T-helper 2 cell treated with Interferon-gamma antibody and Interleukin-4, amounts not matched to agents 5 μg/mL and 100 μg/mL, for 36 hours (primary cell): ENCODE measurements at places on chromosomes 3 and 15.

- no peak overlapping the region for H3K4me3 ChIP-seq
- peaks cover 6% of the 10 kb centered on the region for H3K4me1 ChIP-seq
- H3K27ac ChIP-seq, result no peak overlapping the region
- H3K27me3 ChIP-seq, result peaks cover 5% of the 10 kb centered on the region
- DNase-seq, result no peak
Observed at GRCh38 chr3:153666991-153667740, 454.0 kb upstream of the ARHGEF26 start.

GRCh38 chr15:54884312-54884711 is 312.4 kb downstream of the RSL24D1 start:
- DNase-seq, result no peak
- no peaks in the 10 kb centered on the region for H3K36me3 ChIP-seq
- no peak overlapping the region for H3K4me3 ChIP-seq
- no peaks in the 10 kb centered on the region for H3K27me3 ChIP-seq
- no peaks in the 10 kb centered on the region for H3K4me1 ChIP-seq
- no peak overlapping the region for H3K27ac ChIP-seq

GRCh38 chr15:70121624-70122302 is 24.0 kb upstream of the TLE3 start:
- H3K36me3 ChIP-seq, result no peaks in the 10 kb centered on the region
- H3K4me1 ChIP-seq, result no peaks in the 10 kb centered on the region
- H3K27me3 ChIP-seq, result peaks cover 24% of the 10 kb centered on the region
- DNase-seq, result no peak
- no peak overlapping the region for H3K27ac ChIP-seq

DNA sequence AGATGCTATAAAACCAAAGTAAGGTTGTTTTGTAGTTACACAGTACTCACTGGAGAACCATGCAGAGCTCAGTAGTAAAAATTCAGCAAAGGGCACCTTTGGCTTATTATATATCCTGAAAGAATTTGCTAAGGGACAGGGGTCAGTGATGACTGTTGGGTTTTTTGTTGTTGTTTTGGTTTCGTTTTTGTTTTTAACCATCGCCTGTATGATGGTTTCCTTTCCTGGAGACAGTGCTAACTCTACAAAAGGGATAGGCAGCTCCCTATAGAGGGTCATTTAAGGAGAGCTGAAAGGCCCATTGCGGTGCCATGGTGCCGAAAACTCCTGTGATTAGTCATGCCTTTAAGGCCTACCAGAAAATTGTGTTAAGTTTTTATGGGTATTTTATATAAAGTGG is 118.2 kb upstream of the GOLIM4 start:
- no peak overlapping the region for H3K27ac ChIP-seq
- no peaks in the 10 kb centered on the region for H3K36me3 ChIP-seq
- no peaks in the 10 kb centered on the region for H3K27me3 ChIP-seq
- no peak for DNase-seq
- peak overlapping the region; percentile 63 for H3K4me3 ChIP-seq
- peaks cover 6% of the 10 kb centered on the region for H3K4me1 ChIP-seq

DNA sequence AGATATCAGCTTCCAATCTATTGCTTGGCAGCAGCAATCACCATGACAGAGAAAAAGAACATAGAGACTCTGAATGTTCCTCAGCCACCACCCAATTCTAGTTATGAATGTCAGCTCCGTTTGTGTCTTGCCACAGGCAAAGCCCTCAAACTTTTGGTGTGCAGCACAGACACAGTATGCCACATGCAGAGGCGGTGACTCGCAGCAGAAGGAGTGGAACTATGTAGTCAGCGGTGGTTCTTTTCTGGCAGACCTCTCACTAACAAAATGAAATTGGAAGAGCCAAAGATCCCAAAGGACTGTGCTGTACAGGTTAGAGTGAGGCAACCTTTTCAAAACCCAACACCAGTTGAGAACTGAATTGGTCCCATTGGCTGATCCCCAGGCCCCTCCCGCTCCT is 220.9 kb downstream of the SLC9A9 start:
- no peak overlapping the region for H3K4me3 ChIP-seq
- peak; percentile 50 for DNase-seq
- H3K4me1 ChIP-seq, result no peaks in the 10 kb centered on the region
- no peaks in the 10 kb centered on the region for H3K36me3 ChIP-seq
- H3K27me3 ChIP-seq, result peaks cover 2% of the 10 kb centered on the region
- no peak overlapping the region for H3K27ac ChIP-seq

GRCh38 chr15:92606126-92606835 is 49.3 kb downstream of the FAM174B start:
- no peaks in the 10 kb centered on the region for H3K36me3 ChIP-seq
- no peak for DNase-seq
- no peaks in the 10 kb centered on the region for H3K4me1 ChIP-seq
- H3K4me3 ChIP-seq, result no peak overlapping the region
- H3K27ac ChIP-seq, result no peak overlapping the region

GRCh38 chr3:31353166-31353565 is 179.6 kb upstream of the STT3B start:
- H3K27me3 ChIP-seq, result no peaks in the 10 kb centered on the region
- H3K4me1 ChIP-seq, result peaks cover 10% of the 10 kb centered on the region
- H3K36me3 ChIP-seq, result peaks cover 1% of the 10 kb centered on the region
- no peak overlapping the region for H3K4me3 ChIP-seq

GRCh38 chr3:80492162-80492561 is 724.4 kb upstream of the ROBO1 start:
- no peak for DNase-seq
- no peak overlapping the region for H3K4me3 ChIP-seq

DNA sequence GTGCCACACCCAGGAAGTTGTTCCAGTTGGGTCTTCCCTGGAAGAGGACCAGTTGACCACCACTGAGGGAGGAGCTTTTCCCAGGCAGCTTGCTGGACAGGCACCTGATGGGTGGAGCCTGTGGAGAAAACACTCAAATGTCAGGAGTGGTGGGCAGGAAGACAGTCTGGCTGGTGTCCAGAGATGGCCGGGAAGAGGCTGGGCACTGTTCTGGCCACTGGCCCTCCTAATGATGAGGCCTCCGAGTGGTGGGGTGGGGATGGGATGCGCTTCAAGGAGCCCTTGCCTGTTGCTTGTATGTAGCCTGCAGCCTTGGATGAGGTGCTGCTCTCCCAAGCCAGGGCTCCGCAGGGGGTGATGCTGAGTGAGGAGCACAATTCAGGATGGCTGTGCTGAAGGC is 12.3 kb downstream of the PLEKHO2 start:
- peaks cover 19% of the 10 kb centered on the region for H3K4me1 ChIP-seq
- H3K4me3 ChIP-seq, result no peak overlapping the region
- H3K27ac ChIP-seq, result no peak overlapping the region
- H3K27me3 ChIP-seq, result no peaks in the 10 kb centered on the region

- no peak overlapping the region for H3K27ac ChIP-seq
- H3K36me3 ChIP-seq, result no peaks in the 10 kb centered on the region
- peaks cover 18% of the 10 kb centered on the region for H3K4me1 ChIP-seq
- H3K27me3 ChIP-seq, result peaks cover 23% of the 10 kb centered on the region
Observed at GRCh38 chr15:95996494-95996893, 334.0 kb upstream of the NR2F2 start.

DNA sequence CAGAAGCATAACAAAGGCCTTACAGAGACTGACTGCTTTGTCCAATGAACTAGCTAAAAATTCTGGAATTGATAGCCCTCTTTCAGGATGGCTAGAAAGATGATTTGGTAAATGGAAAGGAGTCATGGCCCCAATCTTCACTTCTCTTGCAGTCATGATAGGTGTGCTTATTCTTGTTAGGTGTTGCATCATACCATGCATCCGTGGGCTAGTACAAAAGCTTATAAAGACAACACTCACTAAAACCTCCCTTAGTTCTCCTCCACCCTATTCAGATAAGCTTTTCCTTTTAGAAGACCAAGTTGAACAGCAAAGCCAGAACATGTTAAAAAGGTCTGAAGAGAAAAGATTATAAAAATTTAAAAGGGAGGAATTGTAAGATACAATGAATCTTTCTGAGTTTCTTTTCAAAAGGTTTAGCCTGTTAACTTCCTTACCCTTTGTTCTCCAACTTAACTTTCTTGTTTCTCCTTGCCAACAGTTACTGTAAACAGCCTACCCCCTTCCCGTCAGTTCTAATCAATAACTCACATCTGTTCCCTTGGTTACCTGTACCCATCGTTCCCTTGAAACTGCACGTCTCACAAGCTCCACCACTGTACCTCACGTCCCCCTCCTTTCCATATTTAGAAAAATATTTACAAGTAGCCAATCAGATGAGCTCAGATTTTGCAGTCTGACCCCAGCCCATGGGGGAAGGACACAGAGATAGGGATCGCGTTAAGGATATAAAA is 105.8 kb downstream of the ZBBX start:
- H3K27ac ChIP-seq, result no peak overlapping the region
- no peak for DNase-seq
- H3K4me3 ChIP-seq, result no peak overlapping the region
- H3K4me1 ChIP-seq, result no peaks in the 10 kb centered on the region
- H3K36me3 ChIP-seq, result no peaks in the 10 kb centered on the region
- H3K27me3 ChIP-seq, result no peaks in the 10 kb centered on the region

DNA sequence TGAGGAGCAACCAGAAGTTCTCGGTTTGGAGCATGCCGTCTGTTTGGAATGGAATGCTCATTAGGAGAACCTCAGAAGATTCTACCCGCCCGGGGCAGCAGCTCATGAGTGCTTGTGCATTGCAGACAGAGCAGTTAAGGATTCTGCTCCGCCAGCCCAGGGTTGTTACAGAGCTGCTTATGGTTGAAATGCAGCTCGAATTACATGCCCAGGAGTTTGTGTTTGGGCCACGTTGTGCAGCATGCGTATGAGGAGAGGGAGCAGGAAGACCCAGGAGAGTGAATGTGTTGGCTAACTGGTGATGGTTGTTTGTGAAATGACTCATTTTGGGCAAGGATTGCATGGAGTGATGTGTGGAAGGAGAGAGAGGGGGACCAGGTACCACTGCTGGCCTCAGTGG is 9.0 kb downstream of the FGD5 start:
- H3K27me3 ChIP-seq, result peaks cover 13% of the 10 kb centered on the region
- no peak for DNase-seq
- H3K27ac ChIP-seq, result no peak overlapping the region
- H3K4me1 ChIP-seq, result no peaks in the 10 kb centered on the region
- H3K36me3 ChIP-seq, result no peaks in the 10 kb centered on the region

- H3K27ac ChIP-seq, result no peak overlapping the region
- H3K4me1 ChIP-seq, result peaks cover 6% of the 10 kb centered on the region
- no peak for DNase-seq
- H3K27me3 ChIP-seq, result no peaks in the 10 kb centered on the region
Observed at GRCh38 chr15:52649686-52650085, 29.5 kb downstream of the ATOSA start.

DNA sequence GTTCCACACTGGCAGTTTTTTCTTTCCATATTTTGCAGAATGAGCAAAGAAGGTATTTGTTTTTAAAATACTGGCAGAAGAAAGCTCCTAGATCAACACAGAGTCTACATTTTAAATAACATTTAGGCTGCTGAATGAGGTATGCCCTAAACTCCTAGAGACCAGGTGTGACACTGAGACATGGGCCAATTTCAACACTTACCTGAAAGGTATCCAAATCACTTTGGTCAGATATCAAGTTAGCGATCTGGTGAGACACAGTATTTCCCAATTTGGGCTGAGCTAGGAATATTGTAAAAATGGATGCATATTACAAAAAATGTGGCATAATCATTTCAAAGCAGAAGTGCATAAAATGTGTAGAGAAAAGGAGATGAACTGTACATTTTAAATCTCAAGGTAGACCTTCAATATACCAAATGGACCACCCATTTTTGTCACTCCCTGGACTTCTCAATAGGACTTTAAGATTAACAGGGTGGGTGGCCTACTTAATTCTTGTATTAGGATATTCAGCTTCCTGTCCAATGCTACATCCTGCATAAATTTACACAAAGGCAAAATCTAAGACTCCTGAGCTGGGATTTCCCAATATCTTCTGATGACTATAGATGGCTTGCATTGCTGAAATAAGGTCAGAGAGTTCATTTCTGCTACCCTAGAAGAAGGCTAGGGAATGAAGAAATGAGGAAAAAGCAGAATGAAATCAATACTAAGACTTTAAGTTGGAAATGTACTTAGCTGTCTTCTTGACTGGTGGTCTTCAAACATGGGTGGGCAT is 487.8 kb downstream of the FOXP1 start:
- H3K27ac ChIP-seq, result peak overlapping the region; percentile 12
- no peak for DNase-seq
- H3K4me1 ChIP-seq, result peaks cover 60% of the 10 kb centered on the region
- H3K4me3 ChIP-seq, result peak overlapping the region; percentile 0

DNA sequence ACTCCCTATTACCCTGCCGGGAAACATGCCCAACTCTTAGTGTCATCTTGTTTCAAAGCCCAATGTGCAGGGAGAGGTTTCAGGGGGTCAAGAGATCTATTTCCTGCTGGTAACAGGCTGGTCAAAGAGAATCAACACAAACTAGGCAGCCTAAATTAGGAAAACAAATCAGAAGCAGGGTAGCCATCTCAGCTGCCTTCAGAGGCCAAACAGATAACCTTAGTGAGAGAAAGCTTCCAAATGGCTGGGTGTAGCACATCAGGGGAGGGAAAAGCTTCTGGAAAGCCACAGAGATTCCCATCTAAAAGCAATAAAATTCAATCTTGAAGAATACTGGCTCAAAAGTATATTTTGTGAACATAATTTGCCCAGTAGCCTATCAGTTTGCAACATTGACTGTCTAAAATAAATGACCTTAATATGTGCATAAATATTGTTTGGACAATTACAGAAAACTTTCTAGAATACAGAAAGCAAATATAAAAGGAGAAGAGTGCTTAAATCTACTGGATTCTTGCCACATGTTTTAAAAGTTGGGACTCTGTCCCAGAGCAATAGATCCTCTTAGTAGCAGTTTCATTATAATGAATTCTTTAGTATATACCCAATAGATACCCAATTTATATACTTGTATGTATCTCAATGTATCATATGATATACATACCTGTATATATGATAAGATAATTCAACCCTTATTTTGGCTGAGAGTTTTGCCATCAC is 371.9 kb upstream of the RARB start:
- no peak overlapping the region for H3K27ac ChIP-seq
- DNase-seq, result no peak
- no peaks in the 10 kb centered on the region for H3K27me3 ChIP-seq
- H3K4me1 ChIP-seq, result no peaks in the 10 kb centered on the region
- H3K4me3 ChIP-seq, result no peak overlapping the region
